Brain pericyte (primary cell): ENCODE measurements at places on chromosomes 5 and 9.

GRCh38 chr5:120600639-120601038, 136.5 kb downstream of the PRR16 start:
- no peak for DNase-seq

DNA sequence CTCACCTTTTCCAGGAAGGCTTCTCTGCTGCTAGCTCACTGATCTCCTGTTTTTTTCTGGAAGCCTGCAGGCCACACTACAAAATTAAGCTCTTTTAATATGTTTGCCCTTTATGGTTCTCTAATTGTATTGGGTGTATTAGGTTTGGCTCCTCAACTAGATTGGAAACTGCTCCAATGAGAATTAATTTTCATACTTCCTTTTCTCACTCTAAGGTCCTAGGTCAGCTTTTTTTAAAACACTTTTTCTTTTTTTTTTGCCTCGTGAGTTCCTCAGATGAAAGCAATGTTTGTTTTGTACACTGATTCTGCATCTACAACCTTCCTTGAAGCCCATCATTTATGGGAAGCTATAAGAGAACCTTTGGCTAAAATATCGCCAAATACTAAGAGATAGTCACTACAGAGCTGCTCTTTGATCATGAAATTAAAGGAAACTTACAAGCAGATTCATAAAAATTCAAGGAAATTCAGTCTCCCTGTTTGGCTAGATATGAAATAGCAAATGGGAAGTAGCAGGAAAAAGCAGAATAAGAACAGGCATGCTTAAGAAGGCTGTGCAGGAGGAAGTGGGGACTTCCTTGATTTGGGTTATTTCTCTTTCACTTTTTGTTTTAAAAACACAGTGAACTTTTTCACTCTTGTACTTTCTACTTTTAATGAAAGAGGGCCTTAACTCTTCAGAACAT, 55.2 kb upstream of the FYB1 start:
- DNase-seq: no peak

DNA sequence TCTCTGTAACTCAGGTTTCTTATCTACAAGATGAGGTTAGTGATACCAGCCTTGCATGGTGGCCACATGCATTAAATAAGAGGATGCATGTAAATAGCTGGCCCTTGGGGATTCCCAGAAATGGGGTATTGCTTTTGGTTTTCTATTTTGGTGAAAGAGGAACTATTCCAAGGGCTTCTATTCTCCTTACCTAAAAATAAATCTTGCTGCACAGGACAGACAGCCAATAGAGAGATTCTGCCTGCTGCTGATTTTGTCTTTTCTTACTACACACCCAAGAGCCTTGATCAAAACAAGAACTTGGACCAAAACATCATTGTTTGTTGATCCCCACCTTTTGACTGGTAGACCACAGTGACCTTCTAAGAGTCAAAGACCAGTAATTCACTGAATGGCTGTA, 161.8 kb downstream of the PJA2 start:
- no peak for DNase-seq

DNA sequence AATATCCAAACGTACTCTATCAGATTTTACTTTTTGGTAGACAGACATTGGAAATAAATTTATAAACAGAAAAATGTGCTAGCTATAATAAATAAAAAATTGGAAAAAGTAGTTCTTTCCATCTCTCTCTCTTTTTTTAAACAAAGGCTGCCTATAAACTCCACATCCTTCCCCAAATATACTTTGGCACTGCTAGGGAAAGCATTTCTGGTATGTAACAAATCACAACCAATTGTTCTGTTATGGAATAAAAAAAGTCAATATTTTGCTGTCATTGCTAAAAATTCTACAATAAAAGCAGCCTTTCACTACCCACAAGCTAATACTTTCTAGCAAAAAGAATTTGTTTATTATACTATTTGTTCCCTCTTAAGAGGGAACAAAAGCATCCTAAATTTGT, 169.2 kb upstream of the TARS1 start:
- no peak for DNase-seq

- DNase-seq: no peak
Measured at GRCh38 chr5:119597728-119598298, 31.5 kb upstream of the FAM170A start.

- peak; percentile 26 for DNase-seq
Measured at GRCh38 chr5:143085319-143085917, 315.2 kb downstream of the ARHGAP26 start.

DNA sequence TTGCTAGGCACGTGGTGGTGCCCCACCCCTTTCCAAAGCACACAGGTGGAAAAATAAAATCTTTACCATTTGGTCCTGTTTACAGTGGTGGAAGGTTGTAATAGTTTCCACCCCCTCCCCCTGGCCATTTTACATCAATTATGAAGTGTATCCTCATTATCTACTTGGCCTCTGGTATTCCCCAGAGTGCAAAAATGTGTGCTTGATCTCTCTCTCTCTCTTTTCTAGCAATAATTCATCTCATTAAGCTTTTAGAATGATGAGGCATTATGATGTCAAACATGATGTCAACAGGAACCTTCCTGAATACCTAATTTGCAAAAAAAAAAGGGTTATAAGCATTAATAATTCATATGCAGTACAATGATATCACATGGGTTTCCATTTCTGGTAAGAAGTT, 3.1 kb downstream of the PDE8B start:
- no peak for DNase-seq

DNA sequence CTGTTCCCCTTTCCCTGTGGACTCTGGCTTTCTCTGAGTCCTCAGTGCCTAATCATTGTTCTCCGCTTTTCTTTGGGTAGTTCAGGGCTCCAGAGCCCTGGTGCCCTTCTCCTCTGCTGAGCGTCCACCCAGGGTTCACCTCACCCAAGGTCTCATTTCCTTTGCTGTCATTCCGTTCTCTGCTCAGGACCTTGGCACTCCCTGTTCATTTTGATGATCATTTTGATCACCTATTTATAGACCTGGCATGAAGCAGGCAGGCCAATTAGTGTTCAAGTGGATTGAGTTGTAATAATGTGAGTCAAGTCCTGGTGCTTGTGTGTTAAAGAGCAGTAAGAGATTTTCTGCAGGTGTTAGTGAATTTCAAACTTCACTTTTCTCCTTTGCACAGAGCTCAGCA, 3.6 kb downstream of the TRIO start:
- DNase-seq: no peak

DNA sequence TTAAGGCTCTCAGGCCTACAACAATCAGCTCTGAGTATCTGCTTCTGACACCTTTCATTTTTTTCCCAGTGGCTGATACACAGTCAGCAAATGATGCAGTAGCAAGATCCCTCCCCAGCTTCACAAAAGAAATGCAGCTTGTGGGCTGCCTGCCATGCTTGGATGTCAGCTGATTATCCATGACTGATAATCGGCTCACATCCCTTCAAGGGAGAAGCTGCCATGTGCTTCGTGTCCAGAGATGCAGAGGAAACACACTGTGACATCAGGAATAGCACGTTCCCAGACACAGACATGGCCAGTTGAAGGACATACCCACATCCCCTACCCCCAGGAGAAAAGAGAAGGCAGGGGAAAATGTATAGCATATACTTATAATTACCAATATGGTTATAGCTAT, 27.9 kb downstream of the TMEM215 start:
- DNase-seq: no peak

GRCh38 chr5:95986001-95986400, 24.4 kb upstream of the ELL2 start:
- no peak for DNase-seq

DNA sequence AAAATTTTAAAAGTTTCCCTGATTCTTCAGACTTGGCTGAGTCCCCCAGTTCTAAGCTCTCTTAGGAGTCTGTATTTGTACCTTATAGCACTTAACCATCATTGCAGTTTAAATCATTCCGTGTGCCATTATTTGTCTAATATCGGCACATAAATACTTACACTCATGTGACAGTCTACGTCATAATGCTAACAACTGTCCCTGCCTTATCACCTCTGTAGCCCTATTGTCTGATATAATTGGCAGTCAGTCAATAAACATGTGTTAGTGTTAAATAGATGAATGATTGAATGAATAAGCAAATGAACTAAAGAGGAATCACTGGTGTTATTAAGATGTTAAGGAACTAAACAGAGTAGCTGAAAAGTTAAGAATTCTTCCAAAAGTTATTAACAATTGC, 287.8 kb downstream of the EBF1 start:
- DNase-seq: no peak

GRCh38 chr9:92439921-92440750, 15.9 kb upstream of the OMD start:
- no peak for DNase-seq

GRCh38 chr9:130833031-130833990, 1.7 kb upstream of the ABL1 start:
- no peak for DNase-seq

DNA sequence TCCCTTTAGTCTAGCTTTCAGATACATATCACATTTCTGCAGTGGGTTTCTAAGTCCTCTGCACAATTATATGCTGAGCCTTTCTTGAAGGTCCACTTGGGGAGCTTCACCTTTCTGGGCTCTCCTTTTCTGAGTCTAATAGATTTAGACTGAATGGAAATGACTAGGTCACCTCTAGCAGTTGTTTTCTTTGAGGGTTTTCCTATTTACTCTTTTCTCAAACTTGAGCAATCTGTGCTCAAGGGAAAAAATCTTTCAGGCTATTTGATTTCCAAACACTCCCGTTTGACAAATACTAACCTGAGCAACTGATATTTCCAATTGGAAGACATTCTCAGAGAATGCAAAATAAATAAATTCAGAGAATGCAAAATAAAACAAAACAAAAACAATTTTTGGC, 39.0 kb downstream of the ISOC1 start:
- no peak for DNase-seq

GRCh38 chr5:76222318-76222717, 139.1 kb downstream of the SV2C start:
- DNase-seq: no peak

- no peak for DNase-seq
Measured at GRCh38 chr9:20980832-20981455, 50.5 kb downstream of the HACD4 start.

- no peak for DNase-seq
Measured at GRCh38 chr5:36885566-36886485, 9.3 kb downstream of the NIPBL start.

GRCh38 chr9:127778280-127779135, at the start of gene SH2D3C:
Gene SH2D3C, minus strand, starts transcription at chr9:127778666. Its CDS starts 39 bp downstream, at chr9:127778627.
- peak; percentile 57 for DNase-seq

GRCh38 chr9:105484226-105484625, 36.4 kb downstream of the FSD1L start:
- DNase-seq: no peak

- no peak for DNase-seq
Measured at GRCh38 chr5:83552275-83552674, 80.7 kb downstream of the VCAN start.

DNA sequence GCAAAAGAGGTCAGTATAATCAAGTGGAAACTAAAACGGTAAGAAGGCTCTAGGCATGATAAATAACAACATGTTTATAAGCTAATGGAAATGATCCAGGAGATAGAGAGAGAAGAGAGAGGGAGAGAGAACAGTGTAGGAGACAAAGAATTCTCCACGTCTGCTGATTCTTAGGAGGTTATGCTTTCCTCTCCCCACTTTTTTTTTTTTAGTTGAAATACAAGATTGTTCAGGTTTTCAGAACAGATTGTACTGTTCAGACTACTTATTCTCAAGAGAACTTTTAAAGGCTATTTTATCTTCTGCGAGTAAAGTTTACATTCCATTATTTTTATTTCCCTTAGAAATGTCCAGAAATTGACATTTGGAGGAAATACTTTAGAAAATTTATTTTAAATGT, 4.0 kb downstream of the CCDC192 start:
- no peak for DNase-seq

- DNase-seq: no peak
Measured at GRCh38 chr9:134061688-134062371, 6.0 kb downstream of the BRD3 start.

- DNase-seq: no peak
Measured at GRCh38 chr5:152900332-152900731, 495.3 kb upstream of the NMUR2 start.

DNA sequence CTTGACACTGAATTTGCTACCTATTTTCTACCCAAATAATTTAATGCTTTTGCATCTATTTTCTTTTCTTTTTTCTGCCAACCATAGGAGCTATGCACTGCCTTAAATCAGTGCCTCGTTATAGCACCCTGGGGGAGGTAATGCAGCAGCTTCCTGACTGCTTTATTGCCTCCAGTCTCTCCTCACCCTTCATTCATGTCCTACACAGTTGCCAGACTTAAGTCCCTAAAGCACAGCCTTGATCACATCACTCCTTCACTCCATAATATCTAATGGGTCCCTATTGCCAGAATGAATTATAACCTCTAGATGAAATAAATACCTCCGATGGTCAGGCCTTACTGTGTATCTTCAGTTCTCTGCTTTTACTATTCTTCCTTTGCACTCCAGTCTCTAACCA, 211.2 kb upstream of the GLRA1 start:
- DNase-seq: no peak
